Stimulated activated effector memory CD8-positive, alpha-beta T cell treated with anti-CD3 and anti-CD28 coated beads, Interleukin-12 subunit alpha, Interleukin-12 subunit beta, amount 100 ng/mL, for 72 hours (primary cell): ENCODE measurements at places on chromosomes 7 and 10.

- DNase-seq = no peak
These were observed 108.7 kb downstream of the DOCK1 start for GRCh38 chr10:127013691-127014473.

DNA sequence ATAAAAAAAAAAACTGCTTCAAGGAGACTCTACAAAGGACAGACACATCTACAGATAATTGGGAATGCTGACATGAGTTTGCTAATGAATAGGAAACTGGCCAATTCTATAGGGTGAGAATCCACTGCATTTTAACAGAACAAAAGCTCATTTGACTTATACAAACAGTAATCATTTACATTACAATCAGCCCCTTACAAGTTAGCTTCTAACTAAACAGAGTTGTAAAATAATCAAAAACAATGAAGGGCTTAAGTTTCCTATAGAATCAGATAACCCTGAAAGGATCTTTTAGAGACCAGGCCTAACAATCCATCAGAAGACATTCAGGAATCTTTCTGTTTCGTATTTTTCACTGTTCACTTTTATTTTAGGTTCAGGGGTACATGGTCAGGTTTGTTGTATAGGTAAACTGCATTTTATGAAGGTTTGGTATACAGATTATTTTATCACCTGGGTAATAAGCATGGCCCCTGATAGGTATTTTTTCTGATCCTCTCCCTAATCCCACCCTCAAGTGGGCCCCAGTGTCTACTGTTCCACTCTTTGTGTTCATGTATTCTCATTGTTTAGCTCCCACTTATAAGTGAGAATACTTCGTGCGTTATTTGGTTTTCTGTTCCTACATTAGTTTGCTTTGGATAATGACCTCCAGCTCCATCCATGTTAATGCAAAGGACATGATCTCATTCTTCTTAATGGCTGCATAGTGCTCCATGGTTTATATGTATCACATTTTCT is 131.3 kb upstream of the NOBOX start:
- no peak for DNase-seq

- no peak for DNase-seq
These were observed 290.2 kb upstream of the GHITM start for GRCh38 chr10:83849150-83849549.

DNA sequence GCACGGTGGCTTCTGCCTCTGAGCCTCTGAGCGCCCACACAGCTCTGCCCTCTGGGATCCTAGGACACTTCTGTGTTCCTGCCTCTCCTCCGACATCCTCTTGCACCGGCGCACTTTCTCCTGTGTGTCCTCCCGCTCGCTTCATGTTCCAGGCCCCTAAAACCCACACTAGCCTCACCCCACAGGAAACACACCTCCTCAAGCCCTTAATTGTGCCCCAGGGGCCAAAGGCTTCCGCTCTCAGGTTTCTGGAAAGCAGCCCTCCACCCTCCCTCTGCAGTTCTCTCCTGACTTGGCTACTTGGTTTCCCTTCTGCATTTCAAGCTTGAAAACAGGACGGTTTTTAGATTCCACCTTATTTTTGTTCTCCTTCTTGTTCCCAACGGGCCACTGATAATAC is 7.3 kb downstream of the GFRA1 start:
- no peak for DNase-seq

- DNase-seq = no peak
These were observed 23.0 kb upstream of the RET start for GRCh38 chr10:43053825-43054224.

GRCh38 chr7:70706204-70706603 is 425.7 kb upstream of the GALNT17 start:
- no peak for DNase-seq

DNA sequence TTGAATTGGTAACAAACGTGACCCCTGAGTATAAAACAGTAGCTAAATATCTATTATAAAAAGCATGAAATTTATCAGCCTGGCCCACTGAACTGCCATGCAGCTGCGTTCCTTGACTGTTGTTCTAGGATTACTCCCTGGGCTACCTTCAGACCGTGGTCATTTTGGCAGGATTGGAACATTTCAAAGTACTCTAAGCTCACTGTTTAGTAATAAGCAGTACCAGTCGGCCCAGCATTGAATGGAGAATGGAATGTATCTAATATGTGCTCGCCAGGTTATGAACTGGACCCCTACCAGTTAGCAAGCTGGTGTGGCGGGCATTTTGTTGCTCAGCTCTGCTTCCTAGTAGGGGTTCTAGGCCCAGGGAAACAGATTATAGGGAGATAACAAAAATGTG is 112.2 kb downstream of the SEMA3C start:
- DNase-seq = no peak

GRCh38 chr7:78673272-78673671 is 780.2 kb downstream of the MAGI2 start:
- no peak for DNase-seq

DNA sequence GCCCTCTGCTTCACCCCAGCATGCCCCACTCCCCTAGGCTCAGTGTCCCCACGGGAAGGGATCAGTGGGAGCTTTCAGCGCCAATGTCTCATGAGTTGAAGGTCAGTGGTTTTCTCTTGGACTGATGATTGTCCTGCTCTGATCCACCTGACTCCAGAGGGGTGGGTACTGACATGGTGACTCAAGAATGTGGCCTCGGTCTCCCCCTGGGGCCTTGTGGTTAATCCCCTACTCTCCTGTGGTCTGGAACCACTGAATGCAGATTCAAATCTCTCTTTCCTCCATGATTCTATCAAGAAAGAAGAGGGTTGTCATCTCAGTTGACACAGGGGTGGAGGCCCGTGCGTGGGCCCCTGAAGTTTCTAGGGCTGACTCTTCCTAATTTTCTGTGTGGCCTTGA is 176.9 kb downstream of the RPS24 start:
- no peak for DNase-seq

DNA sequence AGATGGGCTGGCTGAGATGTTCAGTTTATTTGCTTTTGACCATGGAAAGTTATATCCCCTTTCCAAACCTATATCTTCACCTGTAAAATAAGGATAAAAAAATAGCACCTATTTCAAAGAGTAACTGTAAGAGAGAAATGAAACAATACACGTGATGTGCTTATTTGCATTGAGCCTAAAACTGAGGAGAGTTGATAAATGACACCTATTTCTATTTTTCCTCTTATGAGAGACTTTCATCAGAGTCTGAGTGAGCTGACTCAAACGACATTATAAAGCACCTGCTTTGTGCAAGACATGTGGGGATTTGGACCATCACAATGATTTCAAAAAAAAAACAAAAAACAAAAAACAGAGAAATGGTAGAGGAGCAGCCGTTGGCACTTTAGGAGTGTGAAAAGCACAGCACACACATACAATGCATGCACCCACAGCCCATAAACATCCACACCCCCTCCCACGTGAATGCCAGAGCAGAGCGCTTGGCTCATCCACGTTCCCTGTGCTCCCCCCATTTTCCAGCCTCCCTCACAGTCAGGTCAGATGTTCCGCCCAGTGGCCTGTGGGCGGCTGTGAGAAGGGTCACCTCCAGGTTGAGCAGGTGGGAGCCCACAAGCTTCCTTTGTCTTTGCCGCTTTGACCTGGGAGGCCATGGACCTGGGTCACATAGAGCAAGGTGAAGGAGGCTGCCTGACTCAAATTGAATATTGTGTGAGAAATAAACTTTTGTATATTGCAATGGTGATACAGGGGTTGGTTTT is 253.2 kb upstream of the ZNF32 start:
- no peak for DNase-seq

DNA sequence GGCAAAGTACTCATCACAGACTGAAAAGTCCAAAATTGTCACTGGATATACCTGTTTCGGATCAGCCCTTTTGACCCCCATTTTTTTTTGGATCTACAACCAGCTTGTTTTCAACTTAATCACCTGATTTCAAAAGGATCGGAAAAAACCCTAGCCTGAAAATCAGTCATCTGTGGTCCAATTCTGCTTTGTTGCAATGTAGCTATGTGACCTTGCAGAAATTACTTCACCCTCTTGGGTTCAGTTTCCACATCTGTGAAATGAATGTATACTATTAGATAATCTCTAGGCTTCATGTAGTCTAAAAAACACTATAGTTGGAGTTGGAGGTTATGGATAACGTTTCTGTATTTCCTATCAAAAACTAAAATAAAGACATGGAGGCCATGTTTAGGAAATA is 37.1 kb downstream of the STEAP4 start:
- no peak for DNase-seq

GRCh38 chr7:114539575-114539974 is 125.0 kb downstream of the FOXP2 start:
- DNase-seq = no peak

- no peak for DNase-seq
These were observed 891 bp upstream of the WAPL start for GRCh38 chr10:86522510-86522855.

DNA sequence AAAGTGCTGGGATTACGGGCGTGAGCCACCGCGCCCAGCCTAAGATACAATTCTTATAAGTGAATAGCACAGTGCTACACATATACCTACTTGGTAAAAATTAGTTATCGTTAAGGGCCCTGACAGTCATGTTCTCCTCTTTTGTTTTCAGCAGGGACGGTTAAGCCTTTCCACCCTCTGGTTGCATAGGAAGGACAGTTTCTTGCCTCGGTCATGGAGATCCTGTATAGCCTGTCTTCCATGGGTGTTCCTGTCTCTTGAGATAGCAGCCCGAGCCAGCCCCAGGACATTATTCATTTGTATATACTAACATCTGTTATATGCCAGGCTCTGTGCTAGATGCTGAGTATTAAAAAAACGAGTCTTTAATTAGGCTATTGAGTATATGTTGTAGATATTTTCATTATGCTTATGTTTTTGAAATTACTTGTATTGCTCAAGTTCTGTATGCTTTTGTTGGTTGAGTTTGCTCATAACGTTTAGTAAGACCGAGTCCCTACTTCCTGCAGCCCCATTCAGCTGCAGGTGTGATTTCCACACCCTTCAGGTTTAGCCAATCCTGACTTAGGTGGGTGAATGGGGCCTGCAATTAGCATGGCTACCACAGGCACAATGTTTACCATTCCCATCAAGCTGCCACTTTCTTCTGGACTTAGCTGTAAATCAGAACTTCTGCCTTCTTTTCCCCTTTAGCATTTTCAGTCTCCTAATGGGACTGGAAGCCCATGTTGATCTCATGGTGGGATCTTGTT is 24.8 kb downstream of the CCSER2 start:
- no peak for DNase-seq

DNA sequence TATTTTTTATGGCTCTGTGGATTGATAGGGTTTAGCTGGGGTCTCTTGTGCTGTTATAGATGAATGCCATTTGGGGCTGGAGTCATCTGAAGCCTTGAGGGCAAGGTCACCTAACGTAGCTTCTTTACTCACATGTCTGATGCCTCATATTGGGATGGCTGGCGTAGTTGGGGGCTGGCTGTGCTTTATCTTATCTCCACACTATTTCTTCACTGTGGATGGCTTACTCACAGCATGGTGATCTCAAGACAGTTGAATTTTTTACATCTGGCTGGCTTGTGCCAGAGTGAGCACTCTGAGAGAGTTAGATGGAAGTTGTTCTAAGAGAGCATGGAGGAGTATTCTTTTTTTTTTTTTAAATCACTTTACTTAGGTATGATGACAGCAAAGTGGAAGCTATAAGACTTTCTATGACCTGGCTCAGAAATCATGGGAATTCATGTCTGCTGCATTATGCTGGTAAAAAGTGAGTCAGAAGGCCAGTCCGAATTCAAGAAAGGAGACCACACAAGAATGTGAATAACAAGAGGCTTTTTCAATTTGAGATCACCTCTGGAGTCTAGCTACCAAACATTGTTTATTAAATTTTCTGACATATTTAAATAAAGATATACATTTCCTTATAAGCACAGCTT is 252.4 kb upstream of the TPK1 start:
- DNase-seq = no peak

DNA sequence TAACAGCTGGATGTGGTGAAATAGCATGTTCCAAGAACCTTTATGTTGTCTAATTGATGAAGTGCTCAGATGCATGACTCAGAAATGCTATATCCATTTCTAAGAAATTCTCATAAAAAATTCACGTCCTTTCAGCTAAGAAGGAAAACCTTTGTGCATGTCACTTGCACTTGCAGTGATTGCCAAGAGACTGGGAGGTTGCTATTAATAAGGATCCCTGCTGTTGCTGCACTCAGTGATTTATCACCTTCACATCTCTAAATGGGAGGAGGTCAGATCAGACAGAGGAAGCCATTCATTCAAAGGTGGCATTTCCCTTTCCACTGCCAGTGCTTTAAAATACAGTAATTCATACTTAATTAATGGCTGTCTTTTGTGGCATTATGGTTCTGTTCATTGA is 89.5 kb downstream of the THSD7A start:
- no peak for DNase-seq

GRCh38 chr10:129394518-129395328 is 72.3 kb upstream of the MGMT start:
- no peak for DNase-seq

- no peak for DNase-seq
These were observed 73.7 kb upstream of the CAPZA2 start for GRCh38 chr7:116788572-116789197.

- DNase-seq = no peak
These were observed 5.9 kb upstream of the LGI1 start for GRCh38 chr10:93751832-93752231.

GRCh38 chr7:96173781-96174180 is 148.1 kb downstream of the SLC25A13 start:
- DNase-seq = no peak

DNA sequence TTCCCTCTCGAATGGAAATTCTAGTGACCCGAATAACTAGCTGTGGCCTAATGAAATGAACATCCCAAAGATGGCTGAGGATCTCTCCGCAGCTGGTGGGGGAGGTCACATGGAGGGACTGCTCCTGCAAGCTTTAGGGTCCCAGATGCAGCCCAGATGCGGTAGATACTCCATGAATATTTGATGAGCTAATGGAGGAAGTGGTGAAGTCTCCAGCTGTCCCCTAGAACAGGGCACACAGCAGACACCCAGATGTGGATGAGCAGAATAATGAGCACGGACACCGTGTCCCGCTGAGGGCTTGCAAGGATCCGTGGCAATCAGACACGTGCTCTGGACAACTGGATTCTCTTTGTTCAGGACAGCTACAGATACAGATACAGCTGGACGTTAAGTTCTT is 59.2 kb downstream of the DENND2A start:
- DNase-seq = no peak

- no peak for DNase-seq
These were observed 367.7 kb downstream of the PHF14 start for GRCh38 chr7:11341285-11341944.
